Activated naive CD4-positive, alpha-beta T cell treated with anti-CD3 and anti-CD28 coated beads for 36 hours (primary cell): ENCODE measurements at places on chromosomes 4 and X. TPM values are rescaled to one million over a fixed set of nuclear protein-coding genes. Genes with fewer than 3 reads are reported as not detected.

DNA sequence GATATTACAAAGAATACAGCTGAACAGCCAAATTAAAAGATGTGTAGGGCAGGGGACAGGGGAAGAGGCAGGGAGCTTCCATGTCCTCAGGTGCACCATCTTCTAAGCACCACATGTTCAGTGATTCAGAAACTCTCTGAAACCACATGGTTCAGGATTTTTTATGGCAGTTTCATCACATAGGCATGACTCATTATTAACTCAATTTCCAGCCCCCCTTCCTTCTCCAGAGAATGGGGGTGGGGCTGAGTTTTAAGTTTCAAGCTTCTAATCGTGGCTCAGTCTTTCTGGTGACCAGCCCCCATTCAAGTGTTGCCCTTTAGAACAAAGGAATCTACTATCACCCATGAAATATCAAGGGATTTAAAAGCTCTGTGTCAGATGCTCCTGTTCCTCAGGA is 317.8 kb upstream of the GALNT7 start:
- no peak for DNase-seq

DNA sequence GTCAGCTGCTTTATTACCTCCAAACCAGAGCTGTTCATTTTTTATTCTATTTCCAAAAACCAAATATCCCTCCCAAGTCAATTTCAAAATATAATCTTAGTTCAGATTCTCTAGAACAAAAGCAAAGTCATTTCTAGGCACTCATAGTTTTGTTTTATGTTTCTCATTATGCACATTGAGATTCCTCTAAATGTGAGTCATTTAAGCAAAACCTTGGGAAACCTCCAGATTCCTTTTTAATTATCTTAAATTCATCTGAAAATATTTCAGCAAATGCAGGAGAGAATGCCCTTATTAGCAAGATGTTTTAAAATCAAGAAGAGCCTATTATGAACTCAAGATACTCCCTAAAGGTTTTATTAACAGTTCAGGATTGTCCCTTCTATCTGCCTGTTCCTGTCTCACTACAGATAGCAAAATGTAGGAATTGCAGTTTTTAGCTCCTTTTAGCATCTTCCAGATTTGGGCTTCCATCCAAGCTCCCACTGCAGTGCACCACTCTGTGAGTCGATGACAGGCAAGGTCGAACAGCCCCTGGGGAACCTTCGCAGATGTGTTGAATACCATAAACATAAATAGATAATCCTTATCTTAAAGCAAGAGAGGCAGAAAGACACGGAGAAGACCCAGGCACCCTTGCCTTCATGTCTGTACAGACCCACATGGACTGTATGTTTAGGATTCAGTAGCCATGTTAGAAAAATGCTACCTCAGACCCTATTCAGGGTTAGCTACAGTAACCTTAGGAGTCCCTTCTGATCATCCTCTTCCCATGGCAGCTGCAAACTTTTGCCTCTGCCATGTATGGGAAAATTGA is 11.3 kb upstream of the SLC9A7 start:
- no peak for DNase-seq

DNA sequence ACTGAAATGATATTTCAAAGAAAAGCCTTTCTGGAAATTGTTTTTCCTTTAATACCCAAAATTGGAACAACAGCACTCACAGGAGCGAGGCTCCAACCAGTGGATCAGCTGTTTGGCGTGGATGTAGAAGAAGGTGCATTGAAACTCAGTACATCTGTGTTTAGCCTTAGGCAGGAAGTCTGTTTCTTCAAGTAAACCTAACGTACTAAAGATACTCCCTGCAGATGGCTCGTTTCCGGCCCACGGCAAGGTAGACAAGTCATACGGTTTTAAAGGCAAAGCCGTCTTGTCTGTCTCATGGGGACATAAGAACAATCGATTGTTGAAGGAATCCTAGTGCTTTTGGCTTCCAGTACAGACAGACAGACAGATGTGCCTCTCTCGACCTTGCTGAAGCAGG is 50.0 kb upstream of the CLCN4 start:
- DNase-seq = peak; percentile 75

DNA sequence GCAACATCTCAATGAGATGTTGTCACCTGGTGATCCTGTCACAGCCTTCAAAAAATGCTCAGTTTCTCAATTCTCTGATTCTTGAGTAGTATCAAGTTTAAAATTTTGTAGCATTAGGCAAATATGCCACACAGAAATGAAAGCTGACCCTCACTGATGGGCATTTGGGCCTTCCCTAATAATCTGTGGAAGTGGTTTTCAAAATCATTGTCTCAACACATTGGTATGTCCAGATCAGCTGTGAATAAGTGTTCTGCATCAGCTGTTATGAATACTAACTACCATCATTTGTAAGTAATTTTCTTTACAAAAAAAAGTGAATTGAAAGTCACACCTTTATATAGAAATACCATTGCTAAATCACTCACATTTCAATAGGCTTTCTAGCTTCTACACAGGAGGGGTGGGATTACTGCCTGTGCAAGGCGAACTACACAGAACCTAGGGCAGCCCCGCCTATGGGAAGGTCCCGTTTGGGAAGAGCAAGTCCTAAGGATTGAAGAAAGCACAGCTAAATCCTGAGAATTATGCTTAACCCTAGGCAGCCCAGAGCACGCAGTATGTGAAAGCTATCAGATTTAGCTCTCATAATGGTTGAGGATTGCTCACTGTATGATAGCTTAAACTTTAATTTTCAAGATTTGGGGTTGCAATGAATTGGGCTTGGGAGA is 73.4 kb downstream of the GPC3 start:
- no peak for DNase-seq

GRCh38 chrX:124328765-124329164 is 3.7 kb upstream of the TEX13D start:
- no peak for DNase-seq

- DNase-seq = no peak
These were observed 3.9 kb upstream of the ELF4 start for GRCh38 chrX:130114141-130114588.

GRCh38 chr4:185421366-185422124 is 4.2 kb downstream of the UFSP2 start:
- DNase-seq = no peak

- DNase-seq = no peak
These were observed 173.6 kb downstream of the CBR4 start for GRCh38 chr4:168836490-168836889.

DNA sequence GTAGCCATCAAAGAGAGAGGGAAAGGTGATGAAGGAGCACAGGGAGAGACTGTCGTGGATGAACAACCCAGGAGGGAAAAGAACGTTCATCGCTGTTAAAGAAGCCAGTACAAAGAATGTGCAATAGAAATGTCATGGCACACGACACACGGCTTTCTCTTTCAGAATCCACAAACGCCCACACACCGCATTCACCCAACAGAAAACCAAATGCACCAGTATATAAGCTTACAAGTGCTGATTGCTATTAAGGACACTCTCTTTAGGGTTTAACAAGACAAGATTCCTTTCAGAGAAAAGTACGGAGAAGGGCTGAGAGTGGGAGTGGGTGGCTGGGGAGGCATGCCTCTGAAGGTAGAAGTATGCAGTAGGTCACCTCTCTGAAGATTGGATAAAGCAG is 80.2 kb downstream of the C4orf51 start:
- DNase-seq = no peak

GRCh38 chr4:57214654-57215411 is 104.6 kb upstream of the IGFBP7 start:
- no peak for DNase-seq

DNA sequence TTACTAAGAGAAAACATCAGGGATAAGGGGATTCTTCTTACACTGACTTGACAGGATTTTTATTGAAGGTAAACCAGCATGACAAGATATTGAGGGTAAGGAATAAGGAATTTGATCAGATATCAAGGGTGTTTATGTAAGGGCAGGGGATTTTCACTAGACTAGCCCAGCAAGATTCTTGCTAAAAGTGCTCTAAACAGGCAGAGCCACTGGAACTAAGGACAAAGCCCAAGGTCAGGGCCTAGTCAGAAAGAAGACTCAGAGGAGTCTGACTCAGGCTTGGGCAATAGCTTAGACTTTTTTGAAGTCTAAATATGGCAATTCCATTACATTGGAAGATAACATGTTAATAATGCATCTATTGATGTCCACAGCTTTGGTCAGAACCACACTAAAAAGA is 6.5 kb upstream of the GLRA3 start:
- DNase-seq = no peak

DNA sequence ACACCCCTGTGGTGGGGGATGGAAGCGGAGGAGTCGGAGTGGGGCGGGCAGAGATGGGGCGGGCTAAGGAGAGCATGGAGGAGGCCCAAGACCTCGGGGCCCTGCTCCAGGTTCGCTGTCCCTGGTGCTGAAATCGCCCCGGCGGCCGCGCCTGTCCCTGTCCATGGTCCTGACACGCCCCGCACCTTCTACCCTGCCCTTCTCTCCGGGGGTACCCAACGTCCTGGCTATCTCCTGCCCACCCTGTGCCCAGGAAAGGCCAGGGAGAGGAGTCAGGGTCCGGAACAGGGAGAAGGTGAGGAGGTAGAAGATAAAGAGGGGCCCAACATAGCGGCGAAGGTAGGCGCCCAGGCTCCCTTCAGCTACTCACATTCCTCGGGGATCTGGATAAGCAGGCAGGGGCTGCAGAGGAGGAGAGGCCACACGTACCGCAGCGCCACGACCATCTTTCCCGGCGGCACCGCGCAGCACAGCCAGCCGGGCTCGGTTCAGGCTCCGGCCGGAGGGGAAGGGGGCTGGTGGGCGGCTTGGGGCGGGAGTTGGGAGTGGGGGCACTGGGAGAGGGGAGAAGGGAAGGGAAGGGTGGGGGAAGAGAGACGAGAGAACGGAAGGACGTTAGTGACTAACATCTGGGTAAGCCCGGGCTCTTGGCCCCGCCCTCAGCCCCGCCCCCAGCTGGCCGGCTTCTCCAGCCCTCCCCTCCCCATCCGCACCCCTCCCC is 10.4 kb downstream of the L1CAM start:
- peak; percentile 72 for DNase-seq

GRCh38 chrX:154733066-154733425 is 17.8 kb downstream of the GAB3 start:
- DNase-seq = no peak

DNA sequence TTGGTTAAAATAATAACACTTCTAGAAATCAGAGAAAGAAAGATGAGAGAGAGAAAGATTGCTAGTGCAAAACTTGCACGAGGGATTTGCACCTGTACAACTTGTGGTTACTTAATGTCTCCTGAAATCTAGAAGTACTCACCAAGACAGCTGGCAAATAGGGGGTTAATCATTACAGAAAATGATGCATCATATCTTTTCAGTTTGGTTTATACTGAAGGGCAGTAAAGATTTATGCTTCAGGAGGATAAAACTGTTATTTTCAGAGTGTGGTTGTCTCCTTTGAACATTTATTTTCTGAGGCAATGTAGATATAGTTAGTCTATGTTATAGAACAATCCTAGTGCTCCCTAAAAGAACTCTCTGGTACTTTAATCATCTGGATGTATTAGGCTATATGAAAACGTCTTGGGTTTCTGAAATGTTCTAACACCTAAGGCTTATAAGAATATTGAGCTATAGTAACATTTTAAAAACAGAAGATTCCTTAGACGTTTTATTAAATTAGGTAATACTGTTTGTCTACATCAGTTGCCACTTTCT is 13.3 kb downstream of the ATOH1 start:
- DNase-seq = no peak

GRCh38 chr4:8832113-8832915 is 39.3 kb downstream of the HMX1 start:
- DNase-seq = no peak

- no peak for DNase-seq
These were observed 288.8 kb downstream of the GRIA2 start for GRCh38 chr4:157509341-157509740.

DNA sequence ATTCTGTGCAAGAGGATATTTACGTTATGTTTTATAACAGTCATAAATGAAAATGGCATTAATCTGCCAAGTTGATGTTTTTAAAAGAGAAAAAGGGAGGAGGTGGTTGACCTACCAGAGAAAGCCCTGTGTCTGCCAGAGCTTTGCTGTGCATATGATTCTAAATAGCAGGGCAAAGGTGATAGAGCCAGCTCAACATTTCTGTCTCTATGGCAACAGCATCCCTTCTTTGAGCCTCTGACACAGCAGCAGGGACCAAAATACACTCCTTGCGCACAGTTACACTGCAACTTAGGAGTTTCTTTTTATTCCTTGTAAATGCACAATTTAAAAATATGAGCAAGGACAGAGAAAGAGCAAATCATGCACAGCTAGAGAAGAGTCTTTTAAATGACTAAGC is 133.3 kb upstream of the RAI2 start:
- no peak for DNase-seq

DNA sequence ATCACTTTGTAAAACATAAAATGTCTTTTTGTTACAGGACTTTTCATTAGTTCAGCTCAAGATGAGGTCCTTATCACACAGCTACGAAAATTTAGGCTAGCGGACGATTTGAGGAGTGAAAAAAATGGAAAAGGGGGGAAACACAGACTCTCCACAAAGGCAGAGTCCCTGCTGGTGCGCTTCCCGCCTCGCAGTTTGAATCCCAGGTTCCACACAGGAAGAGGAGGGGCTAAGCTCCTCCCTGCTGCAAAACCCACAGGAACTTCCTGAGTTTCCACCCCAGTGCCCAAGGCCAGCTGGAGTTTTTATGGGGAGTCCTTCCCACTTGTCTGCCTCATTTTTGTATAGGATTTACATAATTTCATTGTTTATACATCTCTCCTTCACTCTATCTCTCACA is 11.2 kb downstream of the ADAM29 start:
- DNase-seq = no peak

- DNase-seq = no peak
These were observed 5.3 kb upstream of the VMA21 start for GRCh38 chrX:151391722-151392121.

DNA sequence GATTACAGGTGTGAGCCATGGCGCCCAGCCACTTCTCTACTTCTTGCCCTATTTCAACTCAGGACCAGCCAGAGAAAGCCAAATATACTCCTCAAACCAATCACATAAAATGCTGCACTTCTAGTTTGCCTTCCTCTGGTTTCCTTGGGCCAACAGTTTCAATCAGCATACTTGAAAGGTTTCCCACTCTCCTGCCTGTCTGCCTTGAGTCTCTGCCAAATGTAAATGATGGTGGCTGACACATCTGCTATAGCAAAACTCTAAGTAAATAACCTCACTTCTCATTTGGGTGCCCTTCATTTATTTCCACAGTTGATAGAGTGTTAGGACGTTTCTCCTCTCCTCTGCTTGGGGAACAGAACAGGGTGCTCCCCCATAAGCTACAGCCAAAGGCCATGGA is 36.4 kb upstream of the PPA2 start:
- DNase-seq = no peak

CC2D2A gene
- total RNA-seq = not detected

JCHAIN gene
- not detected for total RNA-seq

XAGE1A gene
- total RNA-seq = not detected

PLP1 gene
- total RNA-seq = not detected

GABRG1 gene
- total RNA-seq = not detected

GABRE gene
- total RNA-seq = not detected

TGIF2LX gene
- total RNA-seq = not detected

XAGE2 gene
- not detected for total RNA-seq

ETDA gene
- not detected for total RNA-seq
